Daoy (cell line): ENCODE measurements at places on chromosomes 5 and 9.

- no peak for DNase-seq
These were observed 2.8 kb downstream of the PHAX start for GRCh38 chr5:126603402-126603991.

GRCh38 chr9:134983506-134984371, 66.0 kb upstream of the FCN1 start:
- no peak for DNase-seq

DNA sequence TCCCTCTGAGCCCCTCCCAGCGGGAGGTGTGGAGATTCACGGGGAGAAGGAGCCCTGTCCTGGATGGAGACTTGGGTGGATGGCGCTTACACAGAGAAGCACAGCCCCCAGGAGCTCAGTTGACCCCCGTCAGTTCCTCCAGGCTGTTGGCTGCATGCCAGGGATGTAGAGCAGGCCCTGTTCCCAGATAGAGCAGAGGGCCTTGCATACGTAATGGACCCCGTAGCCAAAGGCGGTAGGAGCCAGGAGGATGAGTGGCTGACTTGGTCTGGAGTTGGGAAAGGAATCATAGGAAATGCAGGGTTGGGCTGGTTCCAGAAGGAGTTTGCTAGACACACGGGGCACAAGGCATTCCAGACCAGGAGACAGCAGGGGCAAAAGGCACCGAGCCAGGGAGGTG, 2.5 kb downstream of the PMPCA start:
- DNase-seq = no peak

DNA sequence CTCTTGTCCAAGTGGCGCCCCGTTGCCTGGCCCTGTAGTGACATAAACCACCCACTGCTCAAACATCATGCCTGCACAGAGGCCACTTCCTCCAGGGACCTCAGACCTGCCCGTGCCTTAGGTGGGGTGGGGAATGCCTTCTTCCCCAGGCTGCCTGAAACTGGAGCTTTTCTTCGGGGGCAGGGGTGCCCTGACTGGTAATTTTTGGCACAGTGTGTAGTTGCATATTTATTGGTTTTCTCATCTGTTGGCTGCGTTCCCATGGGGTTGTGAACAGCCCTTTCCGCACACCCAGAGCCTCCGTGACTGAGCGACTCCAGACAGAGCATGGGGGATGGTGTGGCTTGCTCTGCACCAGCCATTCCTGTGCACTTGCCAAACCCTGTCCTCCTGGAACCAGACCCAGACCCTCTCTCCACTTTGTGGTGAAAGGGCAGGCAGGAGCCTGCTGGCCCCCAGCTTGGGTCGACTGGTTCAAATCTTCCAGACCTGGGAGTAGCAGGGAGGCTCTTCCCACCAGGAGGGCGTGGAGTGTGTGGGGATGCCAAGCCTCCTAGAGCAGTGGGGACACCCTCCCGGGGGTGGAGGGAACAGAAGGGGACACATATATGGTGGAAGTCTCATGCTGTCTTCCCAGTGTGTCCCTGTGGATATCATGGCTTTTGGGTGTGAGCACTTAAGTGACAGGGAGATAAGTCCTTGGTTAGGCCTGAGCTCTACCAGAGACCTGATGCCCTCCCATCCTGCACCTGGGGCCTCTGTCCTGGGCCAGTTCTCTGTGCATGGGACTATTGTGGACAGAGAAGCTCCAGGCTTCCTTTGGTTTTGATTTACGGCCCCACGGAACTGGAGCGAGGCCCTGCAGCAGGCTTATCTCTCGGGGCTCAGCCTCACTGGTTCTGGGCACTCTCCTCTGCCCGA, 39.6 kb downstream of the WNK2 start:
- DNase-seq = peak; percentile 87

GRCh38 chr5:170279459-170279817, 18.1 kb downstream of the LCP2 start:
- DNase-seq = no peak

GRCh38 chr9:86714999-86715398, 232.3 kb downstream of the GAS1 start:
- DNase-seq = no peak

DNA sequence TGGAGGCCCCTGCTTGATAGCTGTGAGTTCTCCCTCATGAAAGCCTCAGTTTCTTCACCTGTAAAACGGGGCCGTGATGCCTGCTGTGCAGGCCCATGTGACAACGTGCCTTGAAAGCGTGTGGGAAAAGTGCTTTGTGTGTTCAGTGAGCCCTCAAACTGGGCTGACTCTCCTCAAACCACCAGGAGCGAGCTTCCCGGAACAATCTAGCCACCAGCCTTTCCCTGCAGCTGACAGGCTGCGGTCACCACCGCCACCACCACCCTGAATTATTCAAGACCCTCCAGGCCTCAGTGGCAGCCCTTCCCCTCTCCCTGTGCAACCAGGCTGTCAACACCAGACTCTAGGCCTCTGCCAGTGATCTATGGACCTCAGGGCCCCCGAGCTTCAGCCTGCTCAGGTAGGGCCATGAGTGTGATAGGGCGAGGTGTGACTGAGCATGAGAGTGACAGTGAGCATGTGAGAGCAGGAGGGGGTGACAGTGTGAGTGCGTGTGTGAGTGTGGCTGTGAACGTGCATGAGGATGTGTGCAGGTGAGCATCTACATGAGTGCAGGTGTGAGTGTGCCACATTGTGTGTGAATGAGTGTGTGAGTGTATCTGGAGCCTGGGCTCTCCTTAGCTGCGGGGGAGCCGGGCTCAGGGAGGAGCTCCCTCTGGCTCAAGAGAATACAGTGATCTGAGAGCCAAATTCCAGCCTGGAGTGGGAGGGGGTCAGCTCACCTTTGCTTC, 53.3 kb upstream of the PSD2 start:
- DNase-seq = peak; percentile 4

DNA sequence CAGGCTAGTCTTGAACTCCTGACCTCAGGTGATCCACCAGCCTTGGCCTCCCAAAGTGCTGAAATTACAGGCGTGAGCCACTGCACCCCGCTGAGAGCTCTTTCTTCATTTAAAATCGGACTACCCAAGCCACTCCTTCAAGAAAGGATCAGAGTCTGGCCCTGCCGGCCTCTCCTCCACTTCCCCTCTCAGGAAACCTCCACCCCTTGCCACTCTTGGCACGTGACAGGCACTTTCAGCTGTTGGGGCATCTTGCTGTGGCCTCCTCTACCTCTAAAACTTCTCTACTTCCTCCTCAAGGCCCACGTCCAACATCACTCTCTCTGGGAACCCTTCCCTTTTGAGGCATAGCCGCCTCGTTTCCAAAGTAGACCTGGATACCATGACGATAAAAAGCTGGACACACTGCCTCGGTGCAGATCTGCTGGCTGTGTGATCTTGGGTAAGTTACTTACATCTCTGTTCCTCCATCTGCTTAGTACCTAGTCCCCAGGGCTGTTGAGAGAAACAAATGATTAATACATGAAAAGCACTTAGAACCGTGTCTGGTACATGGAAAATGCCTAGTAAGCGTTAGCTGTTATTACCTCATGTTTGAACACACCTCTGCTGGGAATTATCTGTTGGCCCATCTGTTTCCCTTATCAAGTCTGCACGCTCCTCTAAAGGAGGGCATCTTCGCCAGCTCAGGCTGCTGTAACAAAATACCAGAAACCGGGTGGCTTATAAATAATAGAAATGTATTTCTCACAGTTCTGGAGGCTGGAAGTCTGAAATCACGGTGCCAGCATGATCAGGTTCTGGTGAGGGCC, 55.3 kb downstream of the SMIM23 start:
- no peak for DNase-seq
